ENCODE measurements at places on chromosomes 3 and 15.

GRCh38 chr3:138921316-138922292 is 25.3 kb downstream of the FOXL2 start:
- no peak for DNase-seq

DNA sequence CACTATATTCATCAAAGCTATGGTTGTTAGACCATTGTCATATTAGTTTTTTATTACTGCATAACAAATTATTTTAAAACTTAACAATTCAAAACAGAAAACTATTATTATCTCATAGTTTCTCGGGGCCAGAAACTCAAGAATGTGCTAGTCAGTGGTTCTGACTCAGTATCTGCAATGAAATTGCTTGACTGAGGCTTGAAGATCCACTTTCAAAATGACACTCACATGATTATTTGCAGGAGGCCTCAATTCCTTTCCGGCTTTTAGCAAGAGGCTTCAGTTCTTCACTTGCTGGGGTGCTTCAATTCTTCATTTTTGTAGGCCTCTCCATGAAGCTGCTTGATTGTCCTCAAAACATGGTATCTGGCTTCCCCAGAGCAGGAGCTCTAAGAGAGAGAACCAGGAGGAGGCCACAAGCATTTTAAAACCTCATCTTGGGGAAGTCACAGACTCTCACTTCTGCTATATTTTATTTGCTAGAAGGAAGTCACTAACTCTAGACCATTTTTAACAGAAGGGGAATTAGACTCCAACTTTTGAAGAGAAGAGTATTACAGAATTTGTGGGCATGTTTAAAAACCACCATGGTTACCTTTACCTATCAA is 383.7 kb downstream of the MFSD1 start:
- no peak for DNase-seq

- peak; percentile 45 for DNase-seq
Measured at GRCh38 chr3:81395739-81396513, 365.5 kb downstream of the GBE1 start.

GRCh38 chr3:42502429-42503250 is at the start of gene VIPR1:
Gene VIPR1 (plus strand): TSS chr3:42502643. CDS start chr3:42502736, 93 bp downstream.
- peak; percentile 26 for DNase-seq

- no peak for DNase-seq
Measured at GRCh38 chr15:64110950-64111678, 15.3 kb downstream of the SNX1 start.

- peak; percentile 54 for DNase-seq
Measured at GRCh38 chr3:4831580-4831950, 147.7 kb upstream of the BHLHE40 start.

GRCh38 chr3:124621498-124621897 is 108.8 kb upstream of the UMPS start:
- no peak for DNase-seq

DNA sequence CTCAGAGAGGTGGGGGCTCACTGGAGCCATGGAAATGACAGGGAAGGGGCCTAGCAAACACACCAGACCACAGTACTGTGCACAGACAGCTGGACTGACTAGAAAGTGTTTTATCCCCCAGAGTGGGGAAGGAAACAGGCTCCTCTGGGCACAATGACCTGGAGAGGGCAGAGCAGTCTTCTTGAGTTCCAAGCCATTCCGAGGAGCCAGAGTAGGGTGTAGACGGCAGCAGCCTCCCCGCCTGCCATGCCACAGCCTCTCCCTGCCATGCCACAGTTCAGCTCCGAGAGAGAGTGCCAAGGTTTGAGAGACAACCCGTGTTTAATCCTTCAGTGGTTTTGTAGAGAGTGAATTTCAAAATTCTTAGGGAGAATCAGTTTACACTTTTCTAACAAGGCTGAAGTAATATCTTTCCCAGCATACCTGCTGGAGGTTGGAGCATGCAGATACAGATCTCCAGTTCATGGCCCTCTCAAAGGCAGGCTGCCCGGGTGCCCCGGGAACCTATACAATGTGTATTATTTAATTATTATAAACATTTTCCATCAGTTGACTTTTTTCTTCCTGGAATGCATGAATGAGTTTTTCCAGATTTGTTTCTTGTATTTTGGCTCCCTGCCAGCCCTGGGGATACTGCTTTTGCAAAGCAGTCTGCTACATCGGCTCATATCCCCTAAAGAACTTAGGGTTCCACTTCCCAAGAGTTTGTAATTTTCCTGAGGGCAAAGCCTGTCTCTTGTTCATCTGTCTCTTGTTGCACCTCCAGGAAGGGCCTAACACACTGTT is 3.2 kb downstream of the PODXL2 start:
- DNase-seq: no peak

- DNase-seq: peak; percentile 41
Measured at GRCh38 chr3:193805448-193805847, 212.4 kb downstream of the OPA1 start.

DNA sequence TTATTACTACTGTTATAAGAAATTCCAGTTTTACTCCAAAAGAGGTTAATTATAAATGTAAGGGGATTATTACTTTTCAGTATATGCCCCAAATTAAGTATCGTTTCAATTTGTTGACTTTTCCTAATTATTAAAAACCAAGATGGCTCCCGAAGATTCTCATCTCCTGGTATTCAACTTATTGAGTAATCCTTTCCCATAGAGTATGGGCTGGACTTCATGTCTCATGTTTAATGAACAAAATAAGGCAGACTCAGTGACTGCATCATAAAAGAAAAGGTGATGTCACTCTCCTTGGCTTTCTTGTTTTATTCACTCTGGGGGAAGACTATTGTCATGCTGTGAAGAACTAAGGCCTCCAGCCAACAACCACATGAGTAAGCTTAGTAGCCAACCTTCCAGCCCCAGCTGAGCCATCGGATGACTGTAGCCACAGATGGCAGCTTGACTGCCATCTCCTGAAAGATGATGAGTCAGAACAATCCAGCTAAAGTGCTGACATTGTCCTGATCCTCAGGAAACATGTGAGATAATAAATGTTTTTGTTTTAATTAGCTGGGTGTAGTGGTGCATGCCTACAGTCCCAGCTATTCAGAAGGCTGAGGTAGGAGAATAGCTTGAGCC is 17.3 kb downstream of the IGF2BP2 start:
- DNase-seq: no peak

DNA sequence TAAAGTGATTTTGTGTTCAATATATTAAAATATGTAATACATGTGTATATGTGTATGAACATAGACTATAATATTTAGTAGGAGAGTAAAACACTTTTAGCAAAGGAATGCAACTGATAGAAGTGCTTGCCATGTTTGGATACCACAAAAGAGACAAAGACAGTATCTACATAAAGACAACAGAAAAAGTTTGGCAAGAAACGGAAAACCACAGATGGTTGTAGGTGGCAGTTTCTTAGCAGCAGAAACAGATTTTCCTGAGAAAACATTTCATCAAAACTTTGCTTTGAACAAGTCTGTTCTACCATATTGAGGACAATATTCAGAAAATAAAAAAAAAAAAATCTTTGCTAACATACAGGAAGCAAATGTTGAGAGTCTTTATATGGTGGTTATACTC is 1560.4 kb upstream of the GBE1 start:
- no peak for DNase-seq

GRCh38 chr3:144482876-144483275 is 511.3 kb downstream of the DIPK2A start:
- no peak for DNase-seq

DNA sequence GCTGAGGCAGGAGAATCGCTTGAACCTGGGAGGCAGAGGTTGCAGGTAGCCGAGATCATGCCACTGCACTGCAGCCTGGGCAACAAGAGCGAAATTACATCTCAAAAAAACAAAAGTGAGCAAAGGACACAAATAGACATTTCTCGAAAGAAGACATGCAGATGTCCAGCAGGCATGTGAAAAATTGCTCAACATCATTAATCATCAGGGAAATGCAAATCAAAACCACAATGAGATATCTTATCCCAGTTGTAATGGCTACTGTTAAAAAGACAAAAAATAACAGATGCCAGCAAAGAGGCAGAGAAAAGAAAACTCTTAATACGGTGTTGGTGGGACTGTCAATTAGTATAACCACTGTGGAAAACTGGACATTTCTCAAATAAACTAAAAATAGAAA is 20.9 kb downstream of the ASB7 start:
- DNase-seq: no peak

GRCh38 chr15:73905225-73905827 is 20.9 kb upstream of the LOXL1 start:
- no peak for DNase-seq

GRCh38 chr3:149702691-149703441 is 45.0 kb upstream of the WWTR1 start:
- no peak for DNase-seq

GRCh38 chr15:28903555-28903954 is 17.8 kb downstream of the APBA2 start:
- no peak for DNase-seq

GRCh38 chr15:87959080-87959479 is 297.5 kb downstream of the NTRK3 start:
- DNase-seq: no peak

GRCh38 chr3:79979990-79980389 is 212.2 kb upstream of the ROBO1 start:
- no peak for DNase-seq

DNA sequence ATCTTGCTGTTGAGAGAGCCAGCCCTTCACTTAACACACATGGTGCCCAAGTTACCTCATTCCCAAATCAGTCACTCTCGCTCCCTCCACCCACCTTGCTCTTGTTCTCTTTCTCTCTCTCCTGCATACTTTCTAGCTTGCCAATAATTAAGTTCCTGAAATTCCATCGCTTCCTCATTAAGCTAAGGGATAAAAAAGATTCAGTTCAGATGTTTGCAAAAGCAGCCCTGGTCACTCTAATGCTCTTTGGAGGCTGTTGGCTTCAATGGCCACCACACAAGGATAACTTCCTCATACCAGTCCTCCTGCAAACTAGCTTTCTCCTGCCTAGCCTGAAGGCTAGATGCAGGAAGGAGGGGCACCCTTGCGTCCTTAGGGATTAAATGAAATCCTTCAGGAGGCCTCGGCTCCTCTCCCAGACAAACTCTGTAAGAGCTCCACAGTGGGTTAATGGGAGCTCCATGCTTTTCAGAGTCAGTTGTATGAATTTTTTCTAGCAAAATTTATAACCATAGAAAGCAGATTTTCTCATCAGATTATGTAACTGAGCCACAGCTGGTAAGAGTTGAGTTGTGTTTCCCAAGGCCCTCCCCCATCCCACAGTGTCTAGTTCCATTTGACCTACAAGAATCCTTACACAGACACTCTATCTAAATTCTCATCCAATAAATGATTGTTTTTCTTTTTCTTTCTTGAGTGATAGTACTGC is 176.6 kb upstream of the TRIM42 start:
- no peak for DNase-seq

DNA sequence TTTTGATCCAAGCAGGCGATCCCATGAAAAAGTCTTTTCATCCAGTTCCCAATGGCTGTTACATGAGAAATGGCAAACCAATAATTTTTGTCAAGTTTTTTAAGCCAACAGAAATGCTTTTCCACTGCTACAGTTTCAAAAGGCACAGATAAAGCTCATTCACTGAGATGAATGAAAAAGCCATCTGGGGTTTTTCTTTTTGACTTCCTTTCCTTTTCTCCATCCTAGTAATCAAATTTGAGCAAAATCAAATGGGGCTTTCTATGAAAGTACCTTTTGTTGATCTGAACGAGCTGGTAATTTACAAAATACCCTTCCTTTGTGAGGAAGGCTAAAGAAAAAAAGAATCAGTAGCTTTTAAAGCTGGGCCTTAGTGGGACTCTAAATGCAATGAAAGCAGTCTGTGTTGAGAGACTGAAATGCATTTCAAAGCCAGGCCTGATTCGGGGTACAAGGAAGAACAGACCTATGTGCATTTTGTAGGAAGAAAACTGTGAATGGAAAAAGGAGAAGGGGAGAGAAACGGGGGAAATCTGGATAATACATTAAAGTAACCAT is 185.2 kb upstream of the DNAJC19 start:
- no peak for DNase-seq
